ENCODE measurements at places on chromosomes 5 and 9.

DNA sequence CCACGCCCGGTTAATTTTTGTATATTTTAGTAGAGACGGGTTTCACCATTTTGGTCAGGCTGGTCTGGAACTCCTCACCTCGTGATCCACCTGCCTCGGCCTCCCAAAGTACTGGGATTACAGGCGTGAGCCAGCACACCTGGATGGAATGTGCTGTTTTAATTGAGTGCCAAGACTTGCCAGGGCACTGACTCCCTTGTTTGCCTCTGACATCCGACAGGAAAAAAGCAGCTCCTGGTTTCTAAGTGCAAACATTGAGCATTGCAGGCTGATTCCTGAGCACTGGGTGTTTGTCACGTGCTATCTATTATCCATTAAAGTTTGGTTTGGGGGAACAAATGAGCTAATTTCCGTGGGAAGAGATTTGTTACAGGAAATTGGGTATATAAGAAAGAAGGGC is 70.6 kb upstream of the CKMT2 start:
- DNase-seq = no peak

- no peak for DNase-seq
Observed at GRCh38 chr5:50684721-50685120, 18.3 kb downstream of the PARP8 start.

DNA sequence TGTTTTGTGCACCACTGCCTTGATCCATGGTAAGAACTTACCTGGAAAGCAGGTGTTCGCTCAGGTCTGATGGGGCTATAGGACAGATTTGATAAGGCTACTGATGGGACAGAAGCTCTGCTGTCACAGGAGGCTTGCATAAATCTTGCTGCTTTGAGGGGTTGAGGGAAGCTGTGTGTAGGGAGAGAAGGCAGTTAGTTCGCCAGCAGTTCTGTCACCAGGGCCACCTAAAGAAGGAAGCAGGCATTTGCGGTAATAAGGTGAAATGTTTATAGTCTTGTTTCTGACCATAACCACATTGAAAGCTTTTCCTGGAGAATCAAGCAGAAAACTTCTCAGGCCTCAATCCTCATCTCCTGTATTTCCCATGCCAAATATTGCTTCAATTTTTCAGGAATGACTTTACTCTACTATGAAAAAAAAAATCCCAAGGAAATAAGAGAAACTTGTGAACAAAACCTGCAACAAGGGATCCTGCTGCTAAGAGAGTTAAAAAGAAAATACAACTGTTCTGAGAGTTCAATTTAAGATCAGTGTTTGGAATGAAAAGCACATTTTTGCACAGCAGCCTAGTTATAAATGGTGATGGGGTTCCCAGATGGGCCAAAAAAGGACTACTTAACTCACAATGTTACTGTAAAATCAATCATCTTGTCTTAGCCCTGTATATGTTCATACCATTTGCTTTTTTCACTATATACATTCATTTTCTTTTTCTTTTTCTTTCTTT is 122.0 kb upstream of the RANBP3L start:
- DNase-seq = no peak

DNA sequence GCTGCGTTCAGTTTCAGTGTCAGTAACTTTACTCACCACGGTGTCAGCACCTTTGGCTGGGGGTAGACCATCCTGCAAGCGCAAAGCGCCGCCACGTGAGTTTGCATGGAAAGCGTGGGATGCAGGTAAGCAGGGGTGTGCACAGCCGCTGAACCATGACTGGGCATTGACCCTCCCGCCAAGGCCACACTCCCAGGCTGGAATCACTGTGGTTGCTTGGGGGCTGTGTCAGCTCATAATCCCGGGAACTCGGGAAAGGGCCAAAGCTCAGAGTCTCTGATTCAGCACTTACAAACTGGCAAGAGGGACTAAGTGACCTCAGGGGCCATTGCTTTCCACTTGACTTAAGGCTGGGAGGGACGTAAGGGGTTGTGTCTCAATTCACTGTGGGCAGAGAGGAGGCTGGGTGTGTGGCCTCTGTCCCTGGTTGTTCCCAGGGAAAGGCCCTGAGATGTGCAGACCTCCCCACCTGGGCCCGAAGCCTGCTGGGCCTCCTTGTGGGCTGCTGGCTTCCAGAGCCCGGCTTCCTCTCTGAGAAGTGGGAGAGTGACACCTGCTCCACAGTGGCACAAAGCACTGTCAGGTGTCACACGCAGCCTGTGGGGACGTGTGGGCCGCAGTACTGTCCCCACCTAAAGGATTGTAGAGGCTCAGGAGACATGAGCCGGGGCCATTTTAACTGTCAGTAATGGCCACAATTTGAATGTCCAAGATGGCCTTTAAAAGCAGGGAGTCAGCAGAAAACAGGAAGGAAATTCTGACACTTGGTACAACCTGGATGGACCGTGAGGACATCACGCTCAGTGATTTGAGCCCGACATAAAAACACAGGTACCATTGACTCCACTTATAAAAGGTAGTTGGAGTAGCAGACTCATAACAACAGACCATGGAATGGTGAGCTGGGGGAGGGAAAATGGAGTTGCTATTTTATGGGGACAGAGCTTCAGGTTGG is 16.7 kb downstream of the ABO start:
- no peak for DNase-seq

DNA sequence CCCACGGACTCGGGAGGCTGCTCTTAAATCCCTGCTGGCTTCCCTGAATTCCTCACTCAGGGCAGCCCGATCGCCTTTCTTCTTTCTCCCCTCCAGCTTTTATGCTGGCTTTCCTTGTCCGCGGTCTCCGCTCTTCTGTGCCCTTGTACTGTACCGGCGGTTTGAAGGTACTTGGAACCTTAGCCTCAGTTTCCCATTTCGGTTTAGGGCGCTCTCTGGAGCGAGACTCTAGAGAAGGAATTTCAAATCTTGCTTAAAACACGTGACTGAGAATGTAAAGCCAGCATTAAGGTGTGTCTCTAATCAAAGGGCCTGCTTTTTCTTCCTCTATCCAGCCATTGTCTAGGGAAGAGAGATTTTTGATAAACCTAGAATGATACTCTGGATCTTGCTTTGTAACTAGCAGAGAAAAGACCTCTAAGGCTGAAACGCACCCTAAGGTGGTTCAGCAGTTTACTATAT is 650 bp downstream of the GPR107 start:
- no peak for DNase-seq

DNA sequence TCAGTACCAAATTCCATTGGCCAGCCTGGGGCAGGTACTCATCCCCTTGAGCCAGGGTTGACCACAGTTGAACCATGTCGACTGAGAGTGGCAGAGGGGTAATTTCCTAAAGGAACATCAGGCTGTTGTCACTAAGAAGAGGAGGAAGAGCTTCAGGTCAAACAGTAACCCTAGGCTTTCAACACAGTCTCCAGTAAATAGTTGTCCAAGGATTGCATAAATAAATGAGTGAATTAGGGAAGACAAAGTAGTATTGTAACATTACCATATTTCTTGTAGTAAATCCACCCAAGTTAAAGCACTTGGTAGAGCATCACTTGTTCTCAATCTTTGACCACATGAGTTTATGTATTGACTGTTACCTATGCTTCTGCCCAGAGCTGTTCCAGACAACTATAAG is 7.4 kb downstream of the PSAT1 start:
- DNase-seq = no peak

GRCh38 chr5:101390151-101390908 is 487.2 kb upstream of the ST8SIA4 start:
- peak; percentile 66 for DNase-seq

DNA sequence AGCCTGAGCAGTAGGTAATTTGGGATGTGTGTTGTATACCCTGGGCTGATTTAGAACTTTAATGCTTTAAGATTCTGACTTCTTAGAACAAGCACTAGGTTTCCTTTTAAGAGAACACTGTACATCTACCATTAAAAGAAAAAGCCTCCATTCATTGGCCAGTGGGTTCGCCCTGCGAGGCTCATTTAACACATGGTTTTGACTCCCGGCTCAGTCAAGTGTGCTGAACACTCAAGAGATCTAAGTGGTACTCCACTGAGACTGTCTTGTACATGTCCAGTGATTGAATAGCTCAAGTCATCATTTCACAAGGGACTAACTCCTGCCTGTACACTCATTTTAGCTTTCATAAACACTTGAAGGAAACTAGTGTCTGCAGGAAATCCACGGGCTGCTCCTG is 3.9 kb downstream of the FUBP3 start:
- no peak for DNase-seq

DNA sequence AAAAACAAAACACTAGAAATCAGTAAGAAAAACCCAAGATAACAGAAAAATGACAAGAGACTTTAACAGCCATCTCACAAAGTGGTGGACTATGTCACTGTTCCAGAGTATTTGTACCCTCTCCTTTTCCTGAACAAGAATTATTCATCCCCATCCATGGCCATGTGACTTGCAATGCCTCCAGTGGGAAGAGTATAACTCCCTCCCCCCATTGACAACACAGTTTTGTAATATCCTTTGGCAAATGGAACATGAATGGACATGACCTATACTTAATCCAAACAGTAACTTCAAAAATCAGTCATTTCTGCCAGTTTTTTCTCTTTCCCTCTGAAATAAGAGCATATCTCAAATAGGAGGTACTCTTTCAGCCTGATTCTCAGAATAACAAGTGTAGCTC is 33.9 kb downstream of the PTBP3 start:
- no peak for DNase-seq

GRCh38 chr5:53362521-53362941 is 117.9 kb upstream of the FST start:
- DNase-seq = no peak

DNA sequence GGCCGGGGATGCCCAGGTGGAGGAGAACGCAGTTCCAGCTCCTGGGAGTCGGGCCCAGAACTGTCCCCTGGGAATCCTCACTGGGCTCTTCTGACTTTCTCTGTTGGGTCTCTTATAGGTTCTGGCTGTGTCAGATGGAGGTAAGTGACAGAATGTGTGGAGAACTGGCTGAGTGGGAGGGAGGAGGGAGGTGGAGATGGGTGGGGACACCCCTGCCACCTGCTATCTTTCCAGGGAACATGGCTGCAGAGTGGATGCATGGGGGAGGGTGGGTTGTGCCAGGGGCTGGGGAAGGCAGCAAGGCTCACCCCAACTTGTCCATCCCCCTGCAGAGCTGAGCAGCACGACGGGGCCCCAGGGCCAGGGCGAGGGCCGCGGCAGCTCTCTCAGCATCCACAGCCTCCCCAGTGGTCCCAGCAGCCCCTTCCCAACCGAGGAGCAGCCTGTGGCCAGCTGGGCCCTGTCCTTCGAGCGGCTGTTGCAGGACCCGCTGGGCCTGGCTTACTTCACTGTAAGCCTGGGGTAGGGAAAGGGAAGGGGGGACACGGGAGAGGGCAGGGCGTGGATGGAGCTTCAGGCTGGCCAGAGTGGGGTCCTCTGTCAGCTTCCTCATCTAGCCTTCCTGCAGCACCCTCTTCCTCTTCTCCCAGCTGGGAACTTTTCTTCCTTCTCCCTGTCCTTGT is 8.3 kb downstream of the RGS14 start:
- no peak for DNase-seq

DNA sequence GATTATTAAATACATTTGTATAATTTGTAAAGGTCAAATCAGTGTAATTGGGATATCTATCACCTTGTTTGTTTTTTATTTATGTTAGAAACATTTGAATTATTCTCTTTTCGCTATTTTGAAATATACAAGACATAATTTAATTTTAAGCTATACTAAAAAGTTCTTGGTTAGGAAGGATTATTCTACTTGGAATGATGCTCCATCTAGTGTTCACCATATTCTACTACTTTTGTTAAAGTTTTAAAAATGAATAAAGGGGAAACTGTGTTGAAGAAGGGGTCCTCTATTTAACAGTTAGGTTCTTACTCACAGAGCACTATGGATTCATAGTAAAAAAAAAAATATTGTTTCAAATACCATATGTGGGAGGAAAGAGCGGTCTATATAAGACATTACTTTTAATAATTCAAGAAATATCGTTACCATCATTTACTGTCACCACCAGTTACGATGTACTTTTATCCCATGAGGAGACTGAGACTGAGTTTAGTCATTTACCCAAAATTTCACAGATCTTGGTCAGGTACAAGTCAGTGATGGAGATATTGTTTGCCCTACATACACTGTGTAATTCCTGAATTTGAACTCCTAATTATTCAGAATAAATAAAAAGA is 6.3 kb upstream of the STOM start:
- no peak for DNase-seq

GRCh38 chr9:125617087-125617486 is 89.9 kb downstream of the MAPKAP1 start:
- no peak for DNase-seq

DNA sequence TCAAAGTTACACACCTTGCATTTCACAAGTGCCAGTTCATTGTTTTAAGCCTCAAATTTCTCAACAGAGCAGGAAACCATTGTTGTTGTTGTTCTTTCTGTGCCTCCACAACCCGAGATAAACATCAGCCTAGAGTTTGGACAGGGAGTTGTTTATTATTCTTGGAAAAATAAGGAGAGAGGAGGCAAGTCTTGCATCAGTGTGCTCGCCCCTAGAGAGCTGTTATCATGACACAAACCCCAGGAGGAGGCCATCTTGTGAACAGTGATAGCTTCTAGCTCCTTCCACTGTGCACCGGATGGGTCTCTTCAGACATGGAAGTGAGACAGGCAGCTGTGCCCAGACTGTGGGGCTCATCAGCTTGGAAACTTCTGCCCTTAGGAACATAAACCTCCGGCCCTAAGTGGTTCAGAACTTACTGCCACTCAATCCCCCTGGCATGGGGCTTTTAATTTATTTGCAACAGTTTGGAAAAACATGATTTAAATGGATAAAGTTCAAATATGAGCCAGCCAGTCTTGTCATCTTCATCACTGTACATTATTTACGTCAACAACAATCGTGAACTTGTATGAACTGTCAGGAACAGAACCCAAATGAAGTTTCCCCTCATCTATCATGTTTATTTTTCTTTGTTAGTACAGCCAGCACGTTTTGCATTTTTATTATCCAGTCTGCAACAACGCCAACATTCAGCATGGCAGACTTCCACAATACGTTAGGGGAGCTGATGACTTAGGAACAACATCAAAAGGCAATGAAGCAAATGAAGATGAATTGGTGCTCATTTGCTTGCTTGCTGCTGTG is 181.7 kb upstream of the S1PR3 start:
- no peak for DNase-seq

DNA sequence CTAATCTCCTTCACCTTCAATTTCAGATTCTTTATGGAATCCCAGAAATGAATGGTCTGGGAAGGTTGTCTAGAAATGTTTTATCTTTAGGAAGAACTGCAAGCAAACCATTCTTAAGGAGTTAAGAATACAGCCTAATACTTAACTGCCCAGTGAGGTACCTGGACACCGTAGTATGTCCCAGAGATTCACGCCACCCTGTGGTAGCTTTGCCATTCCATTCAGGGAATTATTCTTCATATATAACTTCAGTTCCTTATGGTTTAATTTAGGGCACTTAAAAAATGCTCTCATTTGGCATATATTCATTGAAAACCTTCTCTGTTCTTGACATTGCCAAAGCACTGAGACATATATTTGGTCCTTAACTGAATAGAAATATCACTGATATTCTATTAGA is 49.7 kb downstream of the ACTBL2 start:
- DNase-seq = no peak

GRCh38 chr9:113652355-113653152 is 189.0 kb downstream of the RGS3 start:
- no peak for DNase-seq
